ENCODE measurements at places on chromosomes 3 and 15.

- DNase-seq: no peak
These were observed 20.8 kb upstream of the SRP14 start for GRCh38 chr15:40059821-40060220.

DNA sequence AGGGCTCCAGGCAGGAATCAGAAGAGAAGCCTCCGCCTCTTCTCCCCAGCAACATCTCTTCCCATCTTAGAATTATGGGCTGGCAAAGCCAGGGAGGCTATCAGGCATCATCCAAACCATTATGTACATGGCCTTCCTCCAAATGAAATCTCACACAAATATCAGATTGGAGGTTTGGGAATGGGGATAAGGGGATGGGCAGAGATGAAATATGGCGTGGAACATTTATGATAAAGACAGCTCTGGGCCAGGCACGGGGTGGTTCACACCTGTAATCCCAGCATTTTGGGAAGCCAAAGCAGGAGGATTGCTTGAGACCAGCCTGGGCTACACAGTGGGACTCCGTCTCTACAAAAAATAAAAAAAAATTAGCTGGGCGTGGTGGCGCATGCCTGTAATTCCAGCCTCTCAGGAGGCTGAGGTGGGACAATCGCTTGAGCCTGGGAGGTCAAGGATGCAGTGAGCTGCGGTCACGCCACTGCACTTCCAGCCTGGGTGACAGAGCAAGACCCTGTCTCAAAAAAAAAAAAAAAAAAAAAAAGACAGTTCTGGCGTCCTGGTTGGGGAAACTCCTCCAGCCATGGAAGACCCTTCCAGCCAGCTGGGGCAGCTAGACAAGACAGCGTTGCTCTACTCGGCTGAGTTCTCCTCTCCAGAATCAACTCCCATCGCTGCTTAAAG lies 36.6 kb downstream of the CPN2 start:
- no peak for DNase-seq

DNA sequence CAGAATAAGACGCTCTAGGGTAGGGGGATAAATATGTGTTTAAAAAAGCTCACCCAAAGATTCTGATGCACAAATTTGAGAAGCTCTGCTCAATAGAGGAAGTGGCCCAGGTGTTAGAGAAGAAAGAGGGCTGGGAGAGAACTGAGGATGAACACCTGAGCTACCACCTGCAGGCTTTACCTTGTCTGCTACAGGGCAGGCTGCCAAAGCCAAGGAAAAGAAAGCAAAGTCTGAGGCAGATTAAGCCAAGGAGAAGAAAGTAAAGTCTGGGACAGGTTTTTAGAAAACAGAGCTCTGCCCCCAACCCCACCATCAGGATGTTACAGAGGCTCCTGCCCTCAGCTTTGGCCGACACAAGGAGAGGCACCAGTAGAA lies 92.9 kb downstream of the THRB start:
- no peak for DNase-seq

DNA sequence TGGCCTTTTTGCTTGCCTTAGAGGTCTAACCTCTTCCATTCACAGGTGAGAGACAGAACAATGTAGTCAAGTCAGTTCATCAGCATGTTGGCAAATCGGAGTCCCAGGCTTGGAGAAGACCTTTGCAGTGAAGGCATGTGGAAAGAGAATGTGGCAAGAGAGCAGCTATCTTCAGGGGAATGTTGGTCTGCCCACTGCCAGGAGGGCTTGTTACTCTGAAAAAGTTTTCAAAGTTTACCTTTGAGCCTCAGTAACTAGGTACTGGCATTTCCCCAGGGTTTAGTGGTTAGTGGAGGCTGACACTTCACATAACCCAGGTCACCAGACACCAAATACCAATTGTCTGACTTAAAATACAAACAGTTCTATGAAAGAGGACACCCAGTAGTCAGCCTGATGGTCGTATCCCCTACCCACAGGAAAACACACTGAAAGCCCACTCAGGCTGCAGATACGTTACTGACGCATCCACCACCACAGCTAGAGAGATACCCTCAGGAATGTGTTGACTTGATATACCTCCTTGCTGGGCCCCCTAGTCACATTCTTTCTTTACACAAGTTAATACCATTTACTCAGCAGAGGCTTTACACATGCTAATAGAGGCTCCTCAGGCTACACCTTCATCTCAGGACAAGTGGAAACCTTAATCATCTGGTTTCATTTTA lies 9.7 kb upstream of the ARID3B start:
- no peak for DNase-seq

- no peak for DNase-seq
These were observed 993 bp upstream of the ISL2 start for GRCh38 chr15:76335307-76336253.

DNA sequence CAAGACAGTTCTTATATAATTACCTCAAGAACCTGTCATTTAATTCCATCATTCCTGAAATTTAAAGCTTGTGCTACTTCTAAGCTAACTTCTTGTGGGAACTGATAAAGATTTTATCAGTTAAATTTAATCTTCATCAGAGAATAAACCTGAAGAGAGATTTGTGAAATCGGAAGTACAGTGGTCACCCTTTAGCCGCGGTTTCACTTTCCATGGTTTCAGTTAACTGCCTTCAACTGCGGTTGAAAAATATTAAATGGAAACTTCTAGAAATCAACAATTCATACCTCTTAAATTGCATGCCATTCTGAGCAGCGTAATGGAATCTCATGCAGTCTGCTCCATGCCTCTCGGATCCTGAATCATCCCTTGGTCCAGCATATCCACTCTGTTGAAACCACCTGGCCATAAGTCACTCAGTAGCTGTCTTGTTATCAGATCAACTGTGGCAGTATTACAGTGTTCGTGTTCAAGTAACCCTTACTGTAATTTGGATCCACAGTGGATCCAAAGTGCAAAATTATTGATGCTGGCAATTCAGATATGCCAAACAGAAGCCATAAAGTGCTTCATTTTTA lies 626.1 kb downstream of the CADM2 start:
- DNase-seq: no peak

DNA sequence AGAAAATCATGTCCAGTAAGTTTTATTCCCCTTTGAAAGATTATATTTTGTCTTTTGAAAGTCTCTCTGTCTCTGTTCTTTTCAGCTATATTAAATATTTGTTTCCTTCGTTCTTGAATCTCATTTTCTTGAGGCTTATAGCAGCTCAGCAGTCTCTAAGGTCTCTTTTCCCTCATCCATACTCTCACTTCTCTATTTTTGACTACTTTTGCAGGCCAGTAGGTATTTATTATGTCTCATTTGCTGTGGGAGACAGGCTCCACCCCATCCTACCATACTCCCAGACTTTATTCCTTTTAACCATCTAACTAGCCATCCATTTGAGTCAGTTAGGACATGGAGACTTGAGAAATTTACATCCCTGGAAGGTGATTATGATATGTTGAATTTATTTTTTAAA lies 71.0 kb downstream of the FILIP1L start:
- no peak for DNase-seq

GRCh38 chr3:141060327-141060726 lies 9.2 kb downstream of the SPSB4 start:
- no peak for DNase-seq

DNA sequence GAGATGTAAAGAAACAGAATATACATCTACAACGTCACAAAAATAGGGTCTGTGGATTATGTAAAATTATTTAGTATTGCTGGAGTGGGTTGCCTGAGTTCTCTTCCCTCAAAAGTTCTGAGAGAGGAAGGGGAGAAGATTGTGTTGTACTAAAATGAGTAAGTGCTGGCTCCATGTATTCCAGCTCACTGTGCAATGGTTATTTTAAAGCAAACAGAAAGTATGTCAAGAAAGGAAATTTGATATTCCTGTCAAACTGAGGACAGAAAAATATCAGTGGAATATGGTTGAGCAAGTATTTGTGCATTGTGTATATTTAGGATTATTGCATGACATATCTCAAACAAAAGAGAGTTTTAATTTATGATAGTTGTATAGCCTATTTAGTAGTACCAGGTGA lies 2.2 kb downstream of the TRPC1 start:
- no peak for DNase-seq

- peak; percentile 2 for DNase-seq
These were observed 242.5 kb downstream of the ATP8B4 start for GRCh38 chr15:49876401-49877038.

- no peak for DNase-seq
These were observed 201.4 kb downstream of the PLOD2 start for GRCh38 chr3:145959457-145960088.

DNA sequence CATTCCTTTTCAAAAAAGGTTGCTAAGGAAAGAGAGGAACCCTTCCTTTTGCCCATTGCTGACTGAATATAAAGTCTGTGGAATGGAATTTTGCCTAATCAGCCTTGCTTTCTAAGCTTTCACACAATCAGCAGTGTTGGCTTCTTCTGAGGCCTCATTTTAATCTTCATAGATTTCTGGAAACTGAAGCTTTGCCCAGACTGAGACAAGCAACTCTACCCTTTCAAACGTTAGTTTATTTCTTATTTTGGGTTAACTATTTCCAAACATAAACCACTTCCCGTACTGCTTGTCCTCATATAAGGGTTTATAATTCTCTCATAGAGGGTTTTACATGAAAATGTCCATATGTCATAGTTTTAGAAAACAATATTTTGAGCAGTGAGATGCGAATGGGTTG lies 82.9 kb downstream of the NR1D2 start:
- DNase-seq: no peak

DNA sequence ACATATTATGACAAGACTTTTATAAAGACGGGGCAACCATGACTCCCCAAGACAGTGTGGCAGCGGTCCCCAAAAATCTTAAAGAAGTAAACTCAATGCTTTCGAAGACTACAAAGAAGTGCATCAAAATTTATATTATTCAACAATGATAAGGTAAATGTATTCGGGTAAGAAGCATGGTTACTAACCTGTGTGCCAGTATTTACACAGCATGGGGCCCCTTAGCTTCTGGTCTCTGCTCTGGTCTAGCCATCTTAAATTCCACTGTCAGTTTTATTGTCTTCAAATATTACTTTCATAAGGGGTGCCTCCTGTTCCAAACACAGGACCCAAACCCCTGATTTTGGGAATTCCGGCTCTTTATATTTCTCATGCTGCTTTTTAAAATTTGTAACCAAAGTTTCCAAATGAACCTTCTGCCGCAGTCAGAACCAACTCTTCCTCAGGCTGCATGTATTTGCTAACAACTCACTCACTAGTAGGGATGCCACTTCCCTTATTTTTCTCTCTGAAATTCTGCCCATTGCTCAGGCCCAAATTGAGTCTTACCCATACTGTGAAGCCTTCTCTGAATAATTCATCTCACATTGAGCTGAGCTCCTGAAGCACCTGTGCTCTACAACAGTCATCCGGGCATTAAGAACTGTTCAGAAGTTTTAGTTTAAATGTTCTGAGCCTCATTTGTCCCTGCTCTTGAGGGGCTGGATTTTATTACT lies 1.2 kb downstream of the TTC23 start:
- no peak for DNase-seq

- no peak for DNase-seq
These were observed 45.8 kb upstream of the SLCO2A1 start for GRCh38 chr3:134075568-134075825.

DNA sequence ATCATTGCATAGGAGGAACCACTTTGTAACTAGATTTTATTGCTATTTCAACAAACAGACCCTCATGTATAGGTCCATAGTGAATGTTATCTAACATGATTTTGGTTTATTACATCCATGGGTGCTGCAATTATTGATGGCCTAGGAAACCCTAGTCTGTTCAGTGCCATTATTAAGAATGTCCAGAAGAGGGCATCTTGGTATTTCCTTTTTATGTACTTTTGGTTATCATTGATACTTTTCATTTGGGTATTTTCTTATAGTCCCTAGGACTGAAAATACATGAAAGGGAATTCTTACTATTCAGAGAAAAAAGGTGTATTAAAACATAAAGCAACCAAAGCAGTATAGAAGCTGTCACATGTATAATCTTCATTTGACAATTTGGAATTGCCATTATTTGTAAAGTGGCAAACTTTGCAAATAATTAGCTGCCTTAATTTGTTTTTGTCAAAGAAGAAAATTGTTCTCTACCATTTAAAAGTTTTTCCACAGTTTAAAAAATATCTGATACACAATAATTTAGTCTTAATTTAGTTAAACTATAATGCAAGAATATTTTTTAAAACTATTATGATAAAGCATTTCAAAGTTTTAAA lies 48.7 kb downstream of the CNOT10 start:
- peak; percentile 65 for DNase-seq

- no peak for DNase-seq
These were observed 190.6 kb downstream of the OSBPL10 start for GRCh38 chr3:31790193-31791089.

GRCh38 chr3:61684386-61684785 lies 123.0 kb downstream of the PTPRG start:
- no peak for DNase-seq

DNA sequence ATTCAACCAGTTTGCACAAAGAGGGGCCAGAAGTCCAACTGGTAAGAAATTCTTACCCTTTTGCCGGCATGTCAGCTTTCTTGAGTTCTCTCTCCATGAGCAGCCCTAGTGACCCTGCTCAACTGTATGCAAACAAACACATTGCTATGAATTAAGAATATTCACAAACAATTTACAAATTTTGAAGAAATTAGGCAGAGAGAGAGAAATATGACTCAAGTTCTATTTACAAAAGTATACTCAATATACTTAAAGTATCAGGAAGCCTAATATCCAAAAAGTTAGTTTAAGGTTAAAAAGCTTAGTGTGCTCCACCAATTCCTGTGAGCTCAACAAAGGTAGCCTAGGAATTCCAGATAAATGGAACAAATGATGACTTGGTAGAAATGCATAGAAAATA lies 3.5 kb upstream of the EHHADH start:
- DNase-seq: no peak

DNA sequence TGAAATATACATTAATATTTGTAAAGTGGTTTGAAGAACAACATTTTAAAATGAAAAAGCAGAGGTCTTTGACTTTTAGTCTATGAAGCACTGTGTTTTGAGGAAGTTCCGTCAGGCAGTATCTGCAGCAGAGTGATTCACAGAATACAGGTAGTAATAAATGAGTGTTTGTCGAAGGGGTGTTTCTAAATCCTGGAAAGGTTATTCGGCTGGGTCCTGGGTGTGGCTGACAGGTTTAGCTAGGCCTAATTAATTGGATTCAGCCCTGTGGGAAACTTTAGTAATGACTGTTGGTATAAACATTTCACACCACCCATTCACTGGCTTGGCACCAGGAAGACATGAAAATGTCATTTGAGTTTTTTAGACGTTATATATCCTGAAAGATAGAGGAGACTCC lies 51.3 kb downstream of the TIPARP start:
- peak; percentile 30 for DNase-seq

DNA sequence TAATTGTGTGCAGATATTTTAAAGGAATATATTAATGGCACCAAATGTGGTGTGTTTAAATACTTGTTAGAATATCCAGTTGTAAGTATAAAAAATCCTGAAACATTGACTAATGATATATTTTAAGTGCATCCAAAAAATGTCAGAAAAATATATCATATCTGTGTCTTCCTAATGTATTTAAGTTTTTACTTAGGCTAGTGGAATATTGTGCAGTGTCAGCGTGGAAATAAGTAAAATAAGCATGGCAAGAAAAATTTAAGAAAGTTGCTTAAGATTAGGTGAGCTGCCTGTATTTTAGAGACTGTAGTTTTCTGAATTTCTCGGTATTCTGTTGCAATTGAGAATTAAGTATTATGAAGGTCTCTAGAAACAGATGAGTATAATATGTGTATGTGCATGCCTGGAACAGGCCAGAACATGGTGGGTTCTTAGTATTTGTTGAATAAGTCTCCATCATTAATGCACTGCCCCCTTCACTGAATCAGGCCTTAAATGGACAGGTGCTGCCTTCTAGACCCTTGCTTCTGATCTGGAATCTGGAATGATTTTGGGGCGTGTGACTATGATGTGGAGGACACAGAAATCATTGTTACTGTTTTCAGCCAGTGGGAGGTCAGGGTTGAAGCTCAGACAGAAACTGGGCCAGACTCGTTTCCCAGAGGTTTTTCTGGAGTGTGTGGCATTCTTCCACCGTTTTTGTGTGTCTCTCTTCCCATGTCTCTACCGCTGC lies 86.1 kb downstream of the TRAK1 start:
- DNase-seq: no peak

Data from Kasumi-1 (cell line).